ENCODE measurements at places on chromosomes 13 and 19.

DNA sequence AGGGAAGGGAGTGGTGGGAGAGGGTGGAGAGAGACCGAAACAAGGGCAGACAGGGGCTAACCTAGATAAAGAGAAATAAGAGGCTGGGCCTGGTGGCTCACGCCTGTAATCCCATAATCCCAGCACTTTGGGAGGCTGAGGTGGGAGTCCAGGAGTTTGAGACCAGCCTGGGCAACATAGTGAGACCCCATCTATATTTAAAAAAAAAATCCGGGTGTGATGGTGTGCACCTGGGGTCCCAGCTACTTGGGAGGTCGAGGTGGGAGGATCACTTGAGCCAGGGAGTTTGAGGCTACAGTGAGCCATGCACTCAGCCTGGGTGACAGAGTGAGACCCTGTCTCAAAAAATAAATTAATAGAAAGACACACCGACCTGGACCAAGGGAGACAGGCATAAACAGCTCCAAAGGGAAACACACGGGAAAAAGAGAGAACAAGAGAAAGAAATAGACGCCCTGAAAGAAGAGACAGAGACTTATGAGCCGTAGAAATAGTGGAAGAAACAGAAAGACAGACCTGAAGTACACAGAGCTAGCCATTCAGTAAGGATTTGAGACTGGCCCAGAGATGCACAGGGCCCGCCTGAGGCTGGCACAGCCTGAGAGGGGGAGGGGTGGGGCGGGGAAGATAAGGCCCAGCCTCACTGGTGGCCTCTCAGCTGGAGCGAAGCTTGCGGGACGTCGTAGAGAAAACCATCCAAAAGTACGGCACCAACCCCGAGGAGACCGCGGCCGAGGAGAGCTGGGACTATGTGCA is 2.2 kb downstream of the CD37 start:
- no peak for DNase-seq

GRCh38 chr13:98677398-98677797 is 75.1 kb downstream of the SLC15A1 start:
- DNase-seq, result no peak

- DNase-seq, result no peak
Observed at GRCh38 chr19:28705008-28705407, 507.9 kb downstream of the UQCRFS1 start.

GRCh38 chr19:55080121-55080967 is 4.7 kb downstream of the EPS8L1 start:
- DNase-seq, result peak; percentile 82

GRCh38 chr19:8569066-8569771 is 8.0 kb downstream of the MYO1F start:
- peak; percentile 89 for DNase-seq

- DNase-seq, result no peak
Observed at GRCh38 chr19:33470040-33470330, 51.6 kb downstream of the PEPD start.

DNA sequence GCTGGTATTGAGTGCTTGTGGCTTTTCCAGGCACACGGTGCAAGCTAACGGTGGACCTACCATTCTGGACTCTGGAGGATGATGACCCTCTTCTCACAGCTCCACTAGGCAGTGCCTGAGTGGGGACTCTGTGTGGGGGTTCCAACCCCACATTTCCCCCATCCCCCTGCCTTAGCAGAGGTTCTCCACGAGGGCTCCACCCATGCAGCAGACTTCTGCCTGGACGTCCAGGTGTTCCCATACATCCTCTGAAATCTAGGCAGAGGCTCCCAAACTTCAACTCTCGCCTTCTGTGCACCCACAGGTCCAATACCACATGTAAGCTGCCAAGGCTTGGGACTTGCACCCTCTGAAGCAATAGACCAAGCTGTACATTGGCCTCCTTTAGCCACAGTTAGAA is 25.3 kb upstream of the ZSCAN18 start:
- no peak for DNase-seq

DNA sequence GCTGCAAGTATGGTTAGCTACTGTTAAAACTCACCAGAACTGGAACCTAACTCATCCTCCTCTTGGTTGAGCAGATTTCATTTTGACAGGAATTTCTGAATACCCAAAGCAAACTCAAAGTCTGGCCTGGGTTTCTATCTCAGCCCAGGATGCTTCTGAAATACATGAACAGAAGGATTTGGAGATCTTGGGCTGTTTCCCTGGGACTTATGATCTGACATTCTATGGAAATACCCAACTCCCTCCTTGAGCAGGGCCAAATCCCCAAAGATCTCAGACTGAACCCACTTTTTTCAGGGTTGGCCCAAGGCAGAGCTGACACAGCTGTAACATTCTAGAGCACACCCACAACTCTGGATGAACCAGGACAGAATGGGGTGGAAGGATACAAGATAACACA is 1.1 kb upstream of the ITM2B start:
- DNase-seq, result no peak

DNA sequence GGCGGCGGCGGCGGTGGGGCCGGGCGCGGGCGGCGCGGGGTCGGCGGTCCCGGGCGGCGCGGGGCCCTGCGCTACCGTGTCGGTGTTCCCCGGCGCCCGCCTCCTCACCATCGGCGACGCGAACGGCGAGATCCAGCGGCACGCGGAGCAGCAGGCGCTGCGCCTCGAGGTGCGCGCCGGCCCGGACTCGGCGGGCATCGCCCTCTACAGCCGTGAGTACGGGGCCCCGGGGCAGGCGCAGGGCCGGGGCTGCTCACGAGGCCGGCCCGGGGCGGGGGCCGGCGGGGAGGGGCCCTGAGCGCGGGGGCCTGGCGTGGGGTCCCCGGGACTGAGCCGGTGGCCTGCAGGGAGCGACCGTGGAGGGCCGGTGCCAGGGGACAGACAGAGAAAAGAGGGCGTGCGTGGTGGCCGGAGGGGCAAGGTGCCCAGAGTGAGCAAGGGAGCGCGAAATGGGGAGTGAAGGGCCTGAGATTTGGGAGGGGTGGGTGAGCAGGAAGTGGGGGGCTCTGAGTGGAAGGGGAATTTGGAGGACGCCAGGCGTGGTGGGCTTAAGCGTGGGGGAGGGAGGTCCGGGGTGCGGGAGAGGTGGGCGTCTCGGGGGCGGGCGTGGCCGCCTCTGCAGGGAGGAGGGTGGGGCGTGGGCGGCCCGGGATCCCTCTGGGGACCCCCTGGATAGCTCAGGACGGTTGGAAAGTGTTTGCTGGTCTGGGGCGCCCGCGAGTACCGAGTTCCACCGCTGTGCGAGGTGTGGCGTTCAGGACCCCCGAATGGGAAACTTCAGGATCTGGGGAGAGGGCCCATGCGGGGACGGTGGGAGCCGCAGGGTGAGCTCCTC is 575 bp downstream of the CARM1 start:
- DNase-seq, result no peak

DNA sequence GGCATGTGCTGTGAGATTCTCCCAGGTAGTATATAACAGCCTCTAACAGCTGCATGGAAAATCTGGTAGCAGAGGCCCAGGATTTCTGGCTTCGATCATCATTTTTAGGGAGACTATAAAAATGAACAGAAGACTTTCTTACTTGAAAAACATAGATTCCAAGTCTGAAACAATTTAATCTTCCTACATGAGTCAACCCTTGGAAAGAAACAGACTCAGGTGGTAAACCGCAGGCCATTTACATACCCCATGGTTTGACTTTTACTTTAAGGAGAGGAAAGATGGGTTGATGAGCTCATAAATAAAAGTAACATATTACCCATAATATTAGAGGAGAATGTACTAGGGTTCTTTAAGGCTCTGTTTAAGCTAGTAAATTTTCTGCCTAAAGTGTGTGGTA is 121.6 kb downstream of the CYSLTR2 start:
- DNase-seq, result no peak

- peak; percentile 87 for DNase-seq
Observed at GRCh38 chr19:17327654-17328516, 6.8 kb downstream of the ANO8 start.

DNA sequence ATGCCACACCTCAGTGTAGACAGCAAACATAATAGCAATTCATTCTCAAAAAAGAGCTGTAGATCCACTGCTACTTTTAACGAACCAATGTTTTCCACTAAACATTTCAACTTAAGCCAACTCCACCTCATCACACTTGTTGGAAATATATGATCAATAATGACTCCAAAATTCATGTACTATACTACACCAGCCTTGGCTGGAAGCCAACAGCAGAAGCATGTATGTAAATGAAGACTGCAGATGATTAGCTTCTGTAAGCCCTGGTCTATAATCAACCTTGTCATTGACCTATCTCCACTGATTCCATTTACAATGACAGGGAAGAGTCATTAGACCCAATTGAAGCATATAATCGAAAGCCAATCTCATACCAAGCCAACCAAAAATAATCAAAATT is 71.7 kb downstream of the STK24 start:
- no peak for DNase-seq

DNA sequence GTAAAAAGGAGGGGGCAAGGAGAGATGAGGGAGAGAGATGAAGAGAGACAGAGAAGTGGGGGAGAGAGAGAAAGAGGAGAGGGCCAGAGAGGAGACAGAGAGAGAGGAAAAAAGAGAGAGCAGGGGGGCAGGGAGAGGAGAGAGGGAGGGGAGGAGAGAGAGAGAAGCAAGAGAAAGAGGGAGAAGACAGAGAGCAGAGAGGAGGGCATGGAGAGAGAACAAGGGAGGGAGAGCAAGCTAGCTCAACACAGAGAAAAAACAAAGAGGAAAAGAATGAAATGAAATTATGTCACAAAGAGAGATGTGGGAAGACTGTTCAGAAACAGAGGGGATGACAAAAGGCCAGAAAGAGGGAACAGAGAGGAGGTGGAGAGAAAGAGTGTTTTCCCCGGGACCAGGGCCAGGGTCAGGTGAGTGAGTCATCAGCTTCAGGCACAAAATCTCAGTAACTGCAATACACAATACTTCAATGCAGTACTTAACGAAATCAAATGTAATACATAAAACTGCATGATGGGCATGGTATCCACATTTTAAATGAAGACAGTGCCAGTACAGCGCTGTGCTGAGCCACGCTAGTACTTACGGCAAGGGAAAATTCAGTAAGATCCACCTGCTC is 4.8 kb downstream of the KLK7 start:
- no peak for DNase-seq

DNA sequence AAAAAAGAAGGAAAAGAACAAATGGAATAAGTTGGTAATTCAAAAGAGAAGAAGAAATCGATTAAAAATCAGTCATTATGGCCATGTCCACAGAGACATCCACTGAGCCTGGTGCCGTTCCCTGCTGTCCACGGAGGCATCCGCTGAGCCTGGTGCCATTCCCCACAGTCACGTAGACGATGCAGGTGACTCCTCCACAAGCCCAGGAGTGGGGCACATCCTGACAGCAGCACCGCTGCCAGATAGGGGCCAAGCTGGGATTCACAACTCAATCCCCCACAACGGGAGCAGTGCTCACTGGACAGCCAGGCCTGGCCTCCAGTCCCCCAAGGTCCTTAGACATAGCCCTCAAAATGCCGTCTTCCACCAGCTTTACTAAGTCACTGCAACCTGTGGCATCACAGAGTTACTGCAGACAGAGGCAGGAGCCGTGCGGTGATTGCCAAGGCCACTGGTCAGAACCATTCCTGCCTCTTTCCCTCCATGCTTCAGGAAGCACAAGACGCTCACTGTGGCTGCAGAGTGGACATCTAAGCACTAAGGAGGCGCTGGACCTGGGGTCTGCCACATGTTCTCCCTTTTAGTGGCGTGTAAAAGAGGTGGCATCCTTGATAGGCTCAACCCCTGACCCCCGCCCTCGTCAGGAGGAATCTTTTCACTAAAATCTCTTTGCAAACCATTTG is 131.5 kb upstream of the SPACA7 start:
- no peak for DNase-seq
